ENCODE measurements at places on chromosomes 12 and 14.

GRCh38 chr14:99820702-99821331, 27.6 kb downstream of the EML1 start:
- no peak for DNase-seq

- no peak for DNase-seq
Observed at GRCh38 chr12:114655934-114656749, 27.8 kb downstream of the TBX3 start.

DNA sequence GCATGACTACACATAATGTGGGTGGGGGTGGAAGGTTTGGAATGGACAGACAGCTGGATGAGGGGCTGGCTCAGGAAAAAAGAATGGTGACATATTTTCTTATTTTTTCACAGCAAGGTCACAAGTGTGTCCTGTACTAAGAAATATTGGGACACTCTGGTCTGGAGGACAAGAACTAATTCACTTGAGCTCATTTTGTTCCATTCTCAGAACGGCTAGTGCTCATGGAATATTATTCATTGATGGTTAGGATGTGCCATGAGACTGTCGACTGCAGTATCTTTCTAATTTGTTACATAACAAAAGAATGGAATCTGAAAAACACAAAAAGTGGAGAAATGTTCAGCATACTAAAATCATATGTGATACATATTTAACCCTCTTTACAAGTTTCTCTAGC, 149.5 kb downstream of the BMP4 start:
- DNase-seq, result no peak

DNA sequence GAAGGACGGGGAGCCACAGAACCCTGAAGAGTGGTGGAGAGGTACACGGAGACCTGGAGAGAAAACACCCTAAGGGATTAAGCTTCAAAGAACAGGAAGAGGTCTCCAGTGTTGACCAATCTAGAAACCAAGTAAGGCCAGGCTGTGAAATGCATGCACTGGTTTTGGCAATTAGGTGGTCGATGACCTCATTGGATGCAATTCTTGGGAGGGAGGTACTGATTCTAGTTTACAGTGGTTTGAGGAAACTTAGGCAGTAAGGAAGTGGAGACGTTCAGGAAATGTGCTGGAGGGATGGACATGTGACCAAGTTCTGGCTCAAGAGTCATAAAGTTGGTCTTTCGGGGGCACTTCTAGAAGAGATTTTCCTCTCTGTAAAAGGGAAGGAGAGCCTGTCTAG, 91.3 kb upstream of the CEP83 start:
- DNase-seq, result no peak

GRCh38 chr14:94380225-94381148, 7.9 kb downstream of the SERPINA1 start:
- no peak for DNase-seq

- no peak for DNase-seq
Observed at GRCh38 chr14:81005540-81006228, 50.3 kb downstream of the TSHR start.

DNA sequence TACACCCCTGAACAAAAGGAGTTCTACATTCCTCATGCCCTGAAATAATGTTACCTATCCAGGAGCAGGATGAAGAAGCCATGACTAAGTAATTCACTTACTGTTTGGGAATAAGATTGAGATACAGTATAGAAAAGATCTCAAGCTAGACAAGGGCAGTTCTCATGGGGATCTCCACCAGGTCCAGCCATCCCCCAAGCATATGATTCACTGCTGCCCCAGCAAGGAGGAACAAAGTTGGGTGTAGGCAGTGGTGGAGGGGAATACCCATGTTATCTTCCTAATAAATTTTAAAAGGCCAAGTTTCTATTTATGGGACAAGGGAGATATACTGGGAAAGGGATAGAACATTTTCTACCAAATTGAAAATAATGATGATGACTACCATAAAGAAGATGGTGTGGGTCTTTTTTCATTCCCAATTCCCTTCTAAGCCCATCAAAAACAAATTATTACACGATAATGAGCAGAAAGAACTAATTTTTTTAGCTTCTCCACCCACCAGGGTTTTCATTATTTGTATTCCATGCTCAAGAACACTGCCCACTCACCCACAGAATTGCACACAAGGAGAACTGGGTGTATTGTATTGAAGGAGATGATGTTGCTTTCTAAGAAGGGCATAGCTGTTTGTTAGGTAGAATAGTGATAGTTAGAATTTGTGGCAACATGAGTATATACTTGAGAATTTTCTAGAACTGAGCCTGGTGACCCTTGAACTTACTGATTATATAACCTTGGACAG, 204.6 kb downstream of the BTG1 start:
- no peak for DNase-seq
